NCI-H2029 treated with DMSO at 0.1 percent for 48 hours (cell line): ENCODE measurements at places on chromosomes 16 and 17.
A peak's percentile ranks its signal among the peaks of the same experiment; 100 is the strongest.

- peak; percentile 51 for DNase-seq
These were observed at the start of gene PPM1E for GRCh38 chr17:58755577-58756245. Gene PPM1E (plus strand): TSS chr17:58755854.

DNA sequence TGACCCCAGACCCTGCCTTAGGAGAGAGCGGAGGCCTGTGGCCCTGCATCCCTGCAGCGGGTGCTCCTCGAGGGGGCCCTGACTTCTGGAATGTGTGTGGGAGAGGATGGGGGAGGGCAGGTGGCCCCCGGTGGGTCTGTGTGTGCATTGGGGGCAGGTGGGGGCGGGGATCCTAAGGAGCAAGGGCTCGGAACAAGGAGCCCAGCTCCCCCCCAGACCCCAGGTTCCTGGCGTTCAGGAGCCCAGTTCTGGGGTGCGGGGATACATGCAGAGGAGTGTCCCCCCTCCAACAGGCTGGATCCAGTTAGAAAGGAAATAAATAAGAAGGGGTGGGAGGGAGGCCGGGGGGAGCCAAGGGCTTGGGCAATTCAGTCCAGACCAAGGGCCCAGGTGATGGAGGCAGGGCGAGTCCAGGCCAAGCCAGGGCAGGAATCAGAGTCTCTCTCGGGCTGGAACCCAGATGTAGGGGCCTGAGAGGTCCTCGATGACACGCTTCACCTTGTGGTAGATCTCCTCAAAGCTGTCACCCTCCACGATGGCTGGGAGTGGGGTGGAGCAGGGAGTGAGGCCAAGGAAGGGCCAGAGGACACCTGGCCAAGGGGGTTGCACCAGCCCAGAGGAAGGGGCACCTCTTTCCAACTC is 11.2 kb upstream of the ASGR1 start:
- DNase-seq: no peak

DNA sequence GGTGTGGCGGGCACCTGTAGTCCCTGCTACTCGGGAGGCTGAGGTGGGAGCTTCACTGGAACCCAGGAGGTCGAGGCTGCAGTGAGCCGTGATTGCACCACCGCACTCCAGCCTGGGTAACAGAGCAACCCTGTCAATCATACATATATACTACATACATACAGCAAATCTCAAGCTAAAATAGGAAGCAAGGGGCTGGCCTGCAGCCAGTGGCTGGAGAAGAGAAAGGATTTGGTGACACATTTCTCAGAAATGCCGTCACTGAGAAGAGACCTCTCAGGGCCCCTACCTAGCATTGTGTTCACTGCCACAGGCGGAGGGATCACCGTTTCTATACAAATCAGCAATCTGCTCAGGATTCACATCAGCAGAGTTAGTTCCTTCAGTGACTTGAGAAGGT is 16.9 kb downstream of the NARF start:
- DNase-seq: no peak

DNA sequence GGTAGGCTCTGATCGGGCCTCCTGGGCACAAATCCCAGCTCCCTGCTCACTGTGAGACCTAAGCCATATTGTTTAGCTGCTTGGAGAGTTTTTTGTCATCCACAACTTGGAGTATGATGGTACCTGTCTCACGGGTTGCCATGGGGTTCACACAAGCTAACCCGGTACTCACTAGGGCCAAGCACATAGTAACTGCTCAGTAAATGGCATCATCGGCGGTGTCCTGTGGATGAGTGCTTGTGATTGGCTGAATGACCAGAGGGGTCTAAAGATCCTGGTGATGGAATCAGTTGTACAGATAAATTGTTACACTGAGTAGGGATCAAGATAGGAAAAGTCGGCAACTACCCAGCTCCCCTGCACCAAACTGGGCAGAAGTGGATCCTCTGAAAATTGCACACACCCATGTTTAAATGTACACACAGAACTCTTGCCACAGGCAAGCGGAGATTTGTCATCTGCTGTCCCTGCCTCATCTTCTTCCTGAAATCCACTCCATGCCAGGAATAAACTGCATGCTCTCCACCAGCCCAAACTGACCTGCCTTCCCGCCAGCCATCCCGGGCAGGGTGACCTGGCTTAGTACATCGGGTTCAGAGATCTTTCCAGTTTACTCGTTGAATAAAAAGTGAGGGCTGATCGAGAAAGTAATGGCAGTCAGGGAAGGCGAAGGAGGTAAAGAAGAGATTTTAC is 6.5 kb downstream of the MAPT start:
- no peak for DNase-seq

GRCh38 chr17:37761059-37761458 is 16.2 kb upstream of the HNF1B start:
- no peak for DNase-seq

GRCh38 chr16:67419502-67419901 is 3.2 kb upstream of the ZDHHC1 start:
- no peak for DNase-seq

- DNase-seq: no peak
These were observed 26.0 kb upstream of the DLX3 start for GRCh38 chr17:50020841-50021599.

GRCh38 chr16:50640391-50640790 is 40.7 kb downstream of the SNX20 start:
- no peak for DNase-seq

- DNase-seq: no peak
These were observed 65.3 kb downstream of the SPECC1 start for GRCh38 chr17:20074489-20074888.

DNA sequence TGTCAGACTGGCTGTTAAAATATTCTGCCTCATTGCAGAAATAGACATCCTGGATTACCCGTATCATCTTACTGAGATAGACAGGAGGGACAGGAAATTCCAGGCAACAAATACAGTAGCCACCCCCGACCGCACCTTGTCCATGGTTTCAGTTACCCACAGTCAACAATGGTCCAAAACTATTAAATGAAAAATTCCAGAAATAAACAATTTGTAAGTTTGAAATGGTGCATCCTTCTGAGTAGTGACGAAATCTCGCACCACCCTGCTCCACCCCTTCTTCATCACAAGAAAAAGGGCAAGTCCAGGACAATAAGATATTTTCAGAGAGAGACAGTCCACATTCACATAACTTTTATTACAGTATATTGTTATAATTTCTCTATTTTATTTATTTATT is 23.6 kb upstream of the PRSS54 start:
- DNase-seq: no peak

DNA sequence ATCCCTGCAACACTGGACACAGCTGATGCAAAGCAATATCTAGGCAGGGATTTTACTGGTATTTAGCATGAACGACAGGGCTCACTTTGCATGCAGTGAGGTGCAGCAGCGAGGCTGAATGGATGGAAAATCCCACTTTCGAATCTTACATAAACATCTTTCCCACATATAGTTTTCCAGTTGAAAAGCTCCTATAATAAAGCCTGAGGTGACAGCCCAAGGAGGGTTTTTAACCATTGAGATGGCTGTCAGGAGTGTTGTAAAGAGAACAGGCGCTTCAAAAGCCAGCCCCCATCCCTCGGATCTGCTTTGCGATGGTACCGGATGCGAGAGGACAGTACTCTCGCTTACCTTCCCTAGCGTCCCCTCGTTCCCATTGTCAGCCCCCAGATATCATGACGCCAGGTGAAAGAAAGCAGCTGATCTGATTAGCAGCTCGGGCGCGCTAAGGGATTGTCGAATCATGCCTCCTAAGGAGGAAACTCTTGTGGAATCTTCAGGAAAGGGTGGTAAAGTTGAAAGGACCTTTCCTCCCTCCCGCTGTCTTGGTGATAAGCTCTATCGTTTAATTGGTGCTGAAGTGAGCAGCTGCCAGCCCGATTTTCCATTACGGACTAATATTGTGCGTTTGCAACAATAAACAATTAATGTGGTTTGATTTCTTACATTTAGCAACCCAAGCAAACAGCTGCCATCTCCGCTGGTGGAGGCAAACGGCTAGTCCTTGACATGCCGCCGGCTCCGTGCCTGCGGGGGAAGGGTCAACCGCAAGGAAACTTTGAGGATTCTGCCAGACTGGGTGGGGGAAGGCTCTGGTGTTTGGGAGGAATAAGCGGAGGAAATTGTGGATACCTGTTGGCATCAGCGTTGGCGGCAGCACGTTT is 1.8 kb downstream of the CDH8 start:
- no peak for DNase-seq

- DNase-seq: no peak
These were observed 34.2 kb upstream of the IRX3 start for GRCh38 chr16:54320697-54321340.

DNA sequence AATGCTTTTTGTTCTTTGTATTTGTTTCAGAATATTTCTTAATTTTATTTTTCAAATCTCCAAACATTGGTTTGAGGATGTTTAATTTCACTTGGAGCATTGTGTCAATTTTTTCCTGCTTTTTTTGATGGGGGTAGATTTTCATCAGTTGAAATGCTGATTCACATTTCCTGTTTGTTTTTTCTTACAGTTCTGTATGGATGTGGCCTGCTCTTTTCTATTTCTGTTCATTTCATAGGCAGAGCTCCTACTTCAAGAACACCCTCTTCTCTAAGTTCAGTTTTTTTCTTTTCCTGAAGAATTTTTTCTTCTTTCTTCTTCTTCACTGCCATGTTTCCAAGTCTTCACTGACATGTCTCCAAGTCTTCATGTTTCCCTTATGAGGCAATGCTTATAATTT is 8.8 kb downstream of the MBTD1 start:
- DNase-seq: no peak

DNA sequence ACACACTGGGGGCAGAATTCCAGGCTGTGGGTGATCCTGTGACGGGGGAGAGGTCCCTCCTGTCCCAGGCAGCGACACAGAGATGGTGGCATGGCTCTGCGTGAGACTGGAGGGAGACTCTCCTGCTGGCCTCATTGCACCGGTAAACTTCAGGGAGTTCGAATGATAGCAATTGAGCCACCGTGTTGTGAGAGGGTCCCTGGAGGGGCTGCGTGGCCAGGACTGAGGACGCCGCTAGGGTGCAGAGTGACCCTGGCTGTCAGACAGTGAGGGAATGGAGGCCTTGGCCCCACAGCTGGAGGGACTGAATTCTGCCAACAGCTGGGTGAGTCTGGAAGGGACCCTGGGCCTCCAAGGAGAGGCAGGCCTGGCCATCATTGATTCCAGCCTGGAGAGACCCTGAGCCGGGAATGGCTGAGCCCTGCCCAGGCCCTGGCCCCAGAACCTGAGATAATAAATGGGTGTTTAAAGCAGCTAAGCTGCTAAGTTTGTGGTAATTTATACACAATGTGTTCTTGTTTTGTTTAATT is 32.6 kb downstream of the CCDC57 start:
- no peak for DNase-seq

- DNase-seq: no peak
These were observed 11.4 kb downstream of the CTNS start for GRCh38 chr17:3647769-3648555.

DNA sequence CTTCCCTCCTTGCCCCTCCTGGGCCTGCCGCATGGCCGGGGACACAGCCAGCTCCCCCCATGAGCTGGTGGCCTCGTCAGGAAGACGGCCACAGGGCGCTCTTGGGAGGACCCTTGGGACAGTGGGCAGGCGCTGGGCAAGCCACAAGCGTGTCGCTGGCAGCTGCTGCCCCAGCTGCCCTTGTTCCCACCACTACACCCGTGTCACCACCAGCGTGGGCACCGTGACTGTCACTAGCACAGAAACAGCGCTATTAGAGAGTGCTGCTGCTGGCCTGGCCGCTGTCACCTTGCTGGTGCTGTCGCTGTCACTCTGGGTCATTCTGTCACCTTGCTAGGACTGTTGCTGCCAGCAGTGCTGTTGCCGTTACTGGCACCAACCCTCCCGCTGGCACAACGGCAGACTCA is 47.2 kb downstream of the ZFPM1 start:
- DNase-seq: no peak

DNA sequence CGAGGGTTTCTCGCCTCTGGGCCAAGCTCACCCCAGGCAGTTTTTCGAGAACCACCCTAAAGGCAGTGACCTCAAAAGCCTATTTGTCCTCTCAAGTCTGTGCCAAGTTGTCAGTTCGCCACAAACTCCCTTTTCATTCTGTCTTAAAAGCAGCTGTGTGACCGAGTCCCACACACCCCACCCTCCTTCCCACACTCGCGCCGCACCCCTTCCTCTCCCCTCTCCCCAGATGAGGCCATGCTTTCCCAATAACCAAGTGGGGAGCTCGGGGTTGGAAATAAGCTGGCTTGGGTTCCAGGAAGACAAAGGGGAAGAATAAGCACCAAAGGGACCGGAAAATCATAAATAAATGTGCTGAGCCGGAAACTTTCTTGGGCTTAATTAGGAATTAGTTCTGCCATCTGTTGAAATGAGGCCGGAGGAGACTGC is 36.7 kb downstream of the GRIN2C start:
- DNase-seq: no peak

- DNase-seq: no peak
These were observed 30.8 kb downstream of the AXIN2 start for GRCh38 chr17:65530523-65531255.

- DNase-seq: no peak
These were observed 51.5 kb downstream of the DYNLRB2 start for GRCh38 chr16:80592273-80592672.

DNA sequence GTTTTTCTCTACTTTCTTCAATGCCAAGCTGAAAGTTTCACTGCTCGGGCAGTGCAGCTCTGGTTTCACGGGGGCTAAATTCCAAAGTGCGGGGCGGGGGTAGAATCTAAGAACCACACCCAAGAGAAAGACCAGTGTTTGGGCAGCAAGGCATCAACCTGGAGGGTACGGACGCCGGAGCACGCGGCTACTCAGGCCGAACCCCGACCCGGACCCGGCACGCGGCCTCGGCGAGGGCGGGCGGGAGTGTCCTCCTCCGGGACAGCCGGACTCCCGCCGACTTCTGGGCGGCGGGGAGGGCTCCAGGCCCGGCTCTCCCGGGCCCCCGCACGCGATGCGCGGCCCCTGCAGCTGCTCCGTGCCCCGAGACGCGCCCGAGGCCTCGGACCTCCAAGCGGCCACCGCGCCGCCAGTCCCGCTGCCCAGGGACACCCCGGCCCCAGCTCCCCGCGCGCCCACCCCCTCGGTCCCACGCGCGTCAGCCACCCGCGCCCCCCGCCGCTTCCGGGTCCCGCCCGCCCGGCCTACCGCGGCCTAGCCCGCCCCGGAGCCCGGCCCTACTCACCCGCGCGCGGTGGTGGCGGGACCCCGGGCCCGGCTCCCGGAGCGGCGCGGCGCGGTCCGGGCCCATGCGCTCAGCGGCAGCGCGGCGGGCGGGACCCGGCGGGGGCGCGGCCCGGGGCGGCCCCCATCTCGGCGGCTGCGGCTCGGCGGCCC is 561 bp downstream of the AXIN1 start:
- DNase-seq: no peak

DNA sequence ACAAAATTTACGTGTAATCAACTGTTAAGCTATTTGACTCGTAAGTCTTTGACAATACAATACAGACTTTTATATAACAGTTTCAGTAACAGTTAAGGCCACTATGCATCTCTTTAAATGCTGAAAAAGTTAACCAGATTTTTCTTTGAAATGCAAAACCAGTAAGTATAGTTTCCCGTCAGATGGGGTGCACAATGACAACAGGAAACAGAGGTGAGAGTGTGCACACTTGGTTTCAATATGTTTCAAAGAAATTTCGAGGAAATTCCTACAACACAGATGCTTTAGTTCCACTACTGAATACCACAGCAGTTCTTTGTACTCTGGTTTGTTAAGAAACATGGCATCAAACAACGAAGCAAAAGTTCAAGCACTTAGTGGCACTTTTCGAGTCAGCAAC is 48.4 kb downstream of the RNF157 start:
- no peak for DNase-seq

GRCh38 chr17:68238164-68238870 is 9.5 kb upstream of the AMZ2 start:
- DNase-seq: no peak

GRCh38 chr17:76543826-76544545 is 4.1 kb downstream of the PRCD start:
- DNase-seq: no peak

GRCh38 chr17:28416703-28417311 is 10.8 kb upstream of the SLC46A1 start:
- DNase-seq: peak; percentile 50

GRCh38 chr17:65503557-65503956 is 57.9 kb downstream of the AXIN2 start:
- no peak for DNase-seq
